Activated CD4-positive, alpha-beta T cell treated with anti-CD3 and anti-CD28 coated beads, Interleukin-2, Interleukin-6, amounts not matched to agents 100 ng/mL and 50 ng/mL, durations not matched to agents 16 hours and 8 hours (primary cell): ENCODE measurements at places on chromosomes 4 and X.

DNA sequence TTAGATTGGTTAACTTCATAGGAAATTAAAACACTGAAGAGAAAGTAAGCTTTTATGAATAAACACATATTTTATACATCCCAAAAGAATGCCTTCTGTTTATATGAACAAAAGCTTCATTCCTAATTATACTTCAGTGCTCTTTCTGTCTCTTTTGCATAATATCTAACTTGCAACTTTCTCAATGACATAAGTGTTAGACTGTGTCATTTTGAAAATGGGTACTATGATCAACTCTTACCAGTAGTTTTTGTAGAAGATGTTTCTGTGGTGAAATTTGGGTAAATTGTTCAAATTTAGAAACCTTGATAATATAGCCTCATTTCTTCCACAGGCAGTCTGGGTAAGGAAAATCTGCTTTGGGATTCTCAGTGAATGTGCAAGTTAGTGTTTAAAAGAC is 991.4 kb downstream of the CCSER1 start:
- no peak for DNase-seq

DNA sequence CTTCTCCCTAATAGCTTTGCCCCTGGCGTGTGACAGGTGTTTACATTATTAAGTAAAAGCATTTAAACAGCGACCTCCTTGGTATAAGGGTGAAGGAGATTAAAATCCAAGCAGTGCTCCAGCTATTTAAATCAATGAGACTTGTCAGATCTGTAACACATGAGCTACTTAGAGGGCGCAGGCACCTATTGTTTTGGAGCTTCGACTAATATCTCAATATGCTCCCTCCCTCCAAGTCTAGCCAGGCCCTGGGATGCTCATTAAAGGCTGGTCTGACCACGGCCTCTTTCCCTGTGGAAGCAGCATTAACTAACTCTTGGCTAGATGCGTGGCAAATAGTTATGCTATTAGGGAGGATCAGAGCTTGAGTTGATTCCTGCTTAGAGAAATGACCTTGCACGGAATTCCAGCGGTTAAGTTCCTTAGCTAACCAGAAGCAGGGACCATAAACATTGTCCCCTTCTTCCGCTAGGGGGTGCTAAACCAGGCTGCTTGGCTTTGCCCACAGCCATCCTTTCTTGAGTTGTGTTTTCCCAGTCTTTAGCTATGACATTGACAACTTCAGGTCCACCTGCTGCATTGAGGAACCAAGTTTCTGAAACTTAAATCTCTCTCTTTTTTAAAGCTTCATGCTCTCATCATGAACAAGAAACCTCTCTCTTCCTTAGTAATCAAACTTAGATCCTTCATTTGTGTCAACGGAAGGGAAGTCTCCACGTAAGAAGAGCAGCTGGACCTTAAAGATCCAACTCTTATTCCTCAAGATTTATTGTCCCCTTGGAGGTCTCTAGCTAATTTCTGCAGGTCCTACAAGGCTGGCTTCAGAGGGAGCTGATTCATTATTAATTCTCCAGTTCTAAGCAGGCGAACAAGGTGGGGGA is 80.7 kb upstream of the IGFBP7 start:
- DNase-seq = peak; percentile 42

- no peak for DNase-seq
These were observed 33.5 kb downstream of the SGMS2 start for GRCh38 chr4:107858158-107858742.

DNA sequence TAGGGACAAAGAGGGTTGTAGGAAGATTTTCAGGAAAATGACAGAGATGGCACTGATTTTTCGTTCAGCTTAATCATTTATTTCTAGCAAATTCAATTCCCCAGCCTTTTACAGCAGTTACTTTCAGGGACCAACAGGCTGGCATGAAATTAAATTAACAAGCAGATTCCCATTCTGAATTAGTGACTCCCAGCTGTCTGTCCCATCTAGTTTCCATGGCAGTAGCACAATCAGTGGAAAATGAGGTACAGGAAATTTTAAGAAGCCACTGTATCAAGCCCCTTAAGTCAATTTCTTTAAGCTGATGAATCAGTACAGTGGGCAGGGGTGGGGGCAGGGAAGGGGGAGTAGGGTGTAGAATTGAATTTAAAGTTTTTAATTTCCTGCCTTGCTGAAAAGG is 121.1 kb upstream of the TEX13C start:
- DNase-seq = no peak

DNA sequence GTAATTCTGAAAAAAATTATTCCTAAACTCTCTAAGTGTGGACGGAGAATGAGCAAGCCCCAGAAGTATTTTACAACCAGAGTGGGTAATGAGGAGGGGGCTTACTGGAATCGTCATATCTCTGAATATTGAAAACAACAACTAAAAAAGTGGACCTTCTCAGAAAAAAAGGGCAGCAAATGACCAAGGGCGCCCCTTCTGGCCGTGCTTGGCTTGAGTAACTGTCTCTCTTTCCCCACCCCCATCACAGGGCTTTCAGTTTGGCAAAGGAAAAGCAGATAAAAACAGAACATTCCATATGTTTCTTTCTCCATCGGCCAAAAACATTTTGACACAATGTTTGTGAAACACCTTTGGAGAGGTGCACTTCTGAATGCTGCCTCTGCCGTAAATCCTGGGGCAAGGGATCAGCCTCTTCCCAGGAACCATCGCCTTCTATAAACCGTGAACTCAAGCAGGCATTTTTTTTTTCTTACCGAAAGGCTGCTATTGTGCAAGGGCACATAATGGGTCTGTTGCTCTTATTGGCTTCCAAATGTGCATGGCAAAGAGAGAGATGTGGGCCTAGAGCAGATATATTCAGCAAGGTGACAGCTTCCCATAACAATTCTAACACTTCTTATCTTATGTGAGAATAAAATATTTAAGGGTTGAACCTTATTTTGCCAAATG is 115.4 kb downstream of the PARM1 start:
- DNase-seq = no peak

DNA sequence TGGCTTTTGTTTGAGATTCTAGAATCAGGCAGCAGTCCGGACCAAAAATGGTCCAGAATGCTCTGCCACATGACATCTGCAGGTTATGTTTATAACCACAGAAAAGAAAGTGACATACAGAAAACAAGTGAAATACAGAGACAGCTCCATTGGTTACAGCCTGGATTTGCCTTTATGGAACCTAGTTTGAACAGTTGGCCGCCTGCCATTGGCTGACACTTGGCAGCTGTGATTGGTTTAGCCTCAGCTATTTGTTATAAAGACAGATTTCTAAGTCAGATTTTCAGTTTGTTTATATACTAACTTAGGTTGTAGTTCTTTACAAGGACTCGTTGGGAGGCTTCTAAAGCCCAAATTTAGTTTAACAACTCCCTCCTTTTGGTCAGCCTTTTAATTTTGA is 40.8 kb upstream of the IL9R start:
- DNase-seq = no peak

DNA sequence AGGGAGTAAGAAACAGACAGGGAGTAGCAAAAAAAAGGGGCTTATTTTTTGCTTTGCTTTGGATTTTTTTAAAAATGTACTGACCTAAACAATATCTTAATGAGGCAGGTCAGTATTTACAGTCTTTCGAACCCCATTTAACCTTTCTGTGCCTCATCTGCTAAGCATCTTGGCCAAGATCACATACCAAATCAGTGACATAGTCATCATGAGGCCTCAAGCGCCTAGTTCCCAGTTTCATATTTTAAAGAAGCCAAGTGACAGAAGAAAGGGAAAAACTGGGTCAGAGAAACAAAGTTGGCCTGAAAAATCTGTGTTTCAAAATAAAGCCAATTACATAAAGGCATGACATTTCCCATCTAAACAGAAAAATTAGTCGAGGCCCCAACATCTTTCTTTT is 94.6 kb upstream of the WDR44 start:
- no peak for DNase-seq

DNA sequence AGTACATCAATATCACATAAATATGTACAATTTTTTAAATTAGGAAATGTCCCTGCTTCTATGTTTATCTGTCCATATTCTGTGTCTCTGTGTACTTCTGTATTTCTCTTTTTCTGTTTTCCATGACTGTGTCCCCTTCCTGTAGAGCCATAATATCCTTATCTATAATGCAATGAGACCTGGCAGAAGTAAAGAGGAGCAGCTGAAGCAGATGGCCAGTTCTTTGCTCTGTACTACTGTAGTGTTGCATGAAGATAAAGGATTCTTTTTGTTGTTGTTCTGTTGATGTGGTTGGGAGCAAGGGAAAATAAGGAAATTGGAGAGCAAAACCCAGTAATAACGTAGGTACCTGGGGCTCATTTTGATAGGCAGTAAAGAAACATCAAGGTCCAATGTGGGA is 301.7 kb downstream of the ADGRL3 start:
- no peak for DNase-seq

DNA sequence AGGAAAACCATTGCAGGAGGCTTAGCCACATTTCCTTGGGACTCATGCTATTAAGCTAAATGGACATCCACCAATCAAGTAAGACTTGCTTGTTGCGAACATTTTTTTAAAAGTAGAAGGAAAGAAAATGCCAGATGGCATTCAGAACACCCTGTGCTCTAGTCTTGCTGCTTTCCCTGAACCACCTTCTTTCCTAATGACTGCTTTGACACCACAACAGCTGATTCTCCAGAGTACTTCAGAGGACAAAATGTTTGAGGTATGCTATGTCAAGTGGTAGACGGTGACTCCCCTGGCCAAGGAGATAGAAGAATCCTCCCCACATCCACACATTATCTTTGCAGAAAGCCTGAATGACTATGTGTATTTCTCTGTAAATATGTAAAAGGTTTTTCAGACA is 65.4 kb downstream of the ANK2 start:
- no peak for DNase-seq

GRCh38 chrX:119488749-119489148 is 20.5 kb downstream of the SLC25A5 start:
- peak; percentile 45 for DNase-seq
